GM23338 (cell line): ENCODE measurements at places on chromosomes 3 and 15. TPM values are rescaled to one million over a fixed set of nuclear protein-coding genes. Genes with fewer than 3 reads are reported as not detected.

GRCh38 chr3:81477740-81478139, 283.7 kb downstream of the GBE1 start:
- DNase-seq = no peak

- no peak for DNase-seq
Measured at GRCh38 chr3:193095366-193095765, 145.7 kb upstream of the PLAAT1 start.

DNA sequence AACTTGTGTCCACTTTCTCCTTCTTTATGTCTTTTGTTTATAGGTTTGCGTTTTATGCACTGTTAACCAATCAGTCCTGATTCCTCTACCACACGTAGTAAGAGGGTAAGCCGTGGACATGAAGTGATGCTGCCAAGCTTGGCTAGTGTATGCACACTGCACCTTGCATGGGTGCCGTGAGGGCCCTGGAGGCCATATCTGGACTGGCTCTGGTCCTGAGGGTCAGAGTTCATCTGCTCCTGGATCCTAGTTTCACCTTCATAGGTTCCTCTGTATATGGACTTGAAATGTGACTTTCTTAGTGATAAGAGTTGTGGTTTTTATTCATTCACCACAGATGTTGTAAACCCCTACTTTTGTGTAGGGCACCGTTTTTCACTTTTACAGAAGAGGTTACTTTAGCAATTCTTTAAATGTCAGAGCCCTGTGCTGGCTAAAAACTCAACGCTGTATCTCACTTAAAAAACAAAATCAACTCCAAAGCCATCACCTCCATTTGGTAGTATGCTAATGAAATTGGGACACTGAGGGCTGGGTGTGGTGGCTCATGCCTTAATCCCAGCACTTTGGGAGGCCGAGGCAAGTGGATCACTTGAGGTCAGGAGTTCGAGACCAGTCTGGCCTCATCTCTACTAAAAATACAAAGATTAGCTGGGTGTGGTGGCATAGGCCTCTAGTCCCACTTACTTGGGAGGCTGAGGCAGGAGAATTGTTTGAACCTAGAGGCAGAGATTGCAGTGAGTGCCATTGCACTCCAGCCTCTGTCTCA, 22.9 kb downstream of the SIAH2 start:
- no peak for DNase-seq

The KBTBD13 gene
- total RNA-seq = not detected in 2 replicates

- no peak for DNase-seq
Measured at GRCh38 chr3:22118542-22118941, 367.5 kb upstream of the ZNF385D start.

The OIP5 gene
- total RNA-seq = 53.1 and 61.1 TPM in 2 replicates

The PRKCD gene
- 10.2 and 11.8 TPM in 2 replicates for total RNA-seq

- no peak for DNase-seq
Measured at GRCh38 chr3:187798531-187799530, 53.6 kb upstream of the BCL6 start.

The ASB14 gene
- total RNA-seq = 0.08 TPM in 1 of 2 replicates, not detected in the other

DNA sequence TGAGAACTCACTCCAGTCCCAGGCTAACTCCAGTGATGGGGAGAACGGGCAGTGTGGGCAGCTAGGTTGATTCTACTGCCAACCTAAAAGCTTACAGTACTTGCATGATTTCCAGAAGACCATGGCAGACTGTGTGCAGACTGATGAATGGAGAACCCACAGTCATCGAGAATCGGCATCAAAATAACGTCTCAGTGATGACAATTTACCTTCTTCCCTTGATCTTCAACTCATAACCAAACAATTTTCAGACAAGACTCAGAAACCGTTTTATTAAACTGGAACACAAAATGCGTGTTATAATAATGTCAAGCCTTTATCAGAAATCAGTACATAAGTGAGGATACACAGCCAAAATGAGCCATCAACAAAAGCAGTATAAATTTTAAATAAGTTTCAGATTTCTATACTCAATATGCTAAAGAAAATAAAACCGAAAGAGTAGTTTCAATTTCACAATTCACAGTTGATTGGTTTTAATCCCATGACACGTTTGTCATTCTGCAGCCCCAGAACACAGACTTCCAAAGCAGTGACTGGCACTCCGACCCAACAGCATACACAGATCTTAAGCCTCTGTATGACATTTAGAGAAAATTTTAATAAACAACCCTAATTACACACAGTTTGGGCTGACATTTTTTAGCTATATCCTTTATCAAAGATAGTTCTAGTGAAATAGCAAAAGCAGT, 54.5 kb downstream of the ZMAT3 start:
- no peak for DNase-seq

DNA sequence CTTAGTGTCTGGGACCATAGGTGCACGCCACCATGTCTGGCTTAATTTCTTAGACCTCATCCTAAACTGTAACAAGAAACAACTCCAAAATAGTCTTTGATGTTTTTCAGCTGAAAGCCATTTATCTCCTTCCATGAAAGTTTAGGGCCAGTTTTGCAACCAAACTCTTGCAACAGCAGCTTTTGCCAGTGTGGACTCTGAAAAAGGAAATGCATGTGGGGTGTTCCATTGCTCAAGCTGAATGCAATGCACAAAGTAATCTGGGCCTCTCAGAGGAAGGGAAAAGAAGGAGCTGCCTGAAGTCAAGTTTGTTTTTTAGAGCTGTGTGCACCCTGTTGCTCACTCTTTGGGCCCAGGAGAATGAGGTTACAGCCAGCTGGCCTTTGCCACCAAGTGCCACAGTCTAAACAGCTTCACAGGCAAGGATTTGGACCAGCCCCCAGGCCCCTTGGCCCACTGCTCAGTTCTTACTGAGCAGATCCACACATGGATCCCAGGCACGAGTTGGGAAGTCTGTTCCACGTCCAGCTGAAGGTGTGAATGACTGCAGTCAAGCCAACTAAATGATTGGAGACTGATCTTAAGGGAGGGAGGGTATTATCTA, 212.3 kb upstream of the LRRFIP2 start:
- no peak for DNase-seq

GRCh38 chr3:5784690-5785089, 597.2 kb downstream of the EDEM1 start:
- no peak for DNase-seq

DNA sequence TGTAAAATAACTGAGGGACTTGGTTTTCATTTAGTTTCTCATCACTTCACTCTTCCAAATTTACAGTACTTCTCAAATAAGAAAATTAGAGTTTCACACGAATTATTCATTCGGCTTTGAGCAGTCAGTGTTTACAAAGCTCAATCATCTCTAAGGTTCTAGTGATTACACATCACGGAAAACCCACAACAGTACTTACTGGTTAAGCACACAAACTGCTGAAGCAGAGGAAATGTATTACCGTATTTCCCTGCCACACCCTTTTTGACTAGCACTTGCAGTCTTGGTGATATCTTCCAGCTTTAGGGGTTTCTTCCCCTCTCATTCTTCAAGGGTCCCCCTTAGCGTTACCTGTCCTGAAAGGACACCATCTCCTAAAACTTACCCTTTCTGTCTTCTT, 164.8 kb upstream of the CDIN1 start:
- no peak for DNase-seq

- DNase-seq = peak; percentile 93
Measured at GRCh38 chr3:190120269-190121060, at the start of gene P3H2. Gene P3H2, minus strand, starts transcription at chr3:190120897. Its CDS starts 166 bp downstream, at chr3:190120731.

The LYSMD2 gene
- 5.4 and 7.2 TPM in 2 replicates for total RNA-seq

The MAPK6 gene
- total RNA-seq = 92.3 and 94.9 TPM in 2 replicates

The MEIS2 gene
- total RNA-seq = not detected in 2 replicates

GRCh38 chr3:98262046-98262445, 2.0 kb upstream of the OR5H6 start:
- DNase-seq = no peak

DNA sequence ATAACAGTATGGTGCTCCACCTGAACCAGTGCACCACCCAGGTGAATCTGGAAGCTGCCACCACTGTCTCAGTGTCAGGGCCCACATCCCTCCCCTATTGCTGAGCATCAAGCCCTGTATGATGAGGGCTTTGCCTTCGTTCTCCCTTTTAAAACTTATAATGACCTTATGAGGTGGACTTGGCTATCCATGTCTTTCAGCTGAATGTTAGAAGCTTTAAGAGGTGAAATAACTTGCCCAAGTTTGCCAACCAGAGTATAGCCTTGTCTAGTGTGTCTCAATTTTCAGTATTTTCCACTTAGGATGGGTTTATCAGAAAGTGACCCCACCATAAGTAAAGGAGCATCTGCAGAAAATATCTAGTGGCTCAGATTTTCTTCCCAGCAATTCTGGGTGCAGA, 87.8 kb downstream of the SHOX2 start:
- DNase-seq = no peak

GRCh38 chr15:76988867-76989780, 5.8 kb upstream of the PSTPIP1 start:
- DNase-seq = no peak

DNA sequence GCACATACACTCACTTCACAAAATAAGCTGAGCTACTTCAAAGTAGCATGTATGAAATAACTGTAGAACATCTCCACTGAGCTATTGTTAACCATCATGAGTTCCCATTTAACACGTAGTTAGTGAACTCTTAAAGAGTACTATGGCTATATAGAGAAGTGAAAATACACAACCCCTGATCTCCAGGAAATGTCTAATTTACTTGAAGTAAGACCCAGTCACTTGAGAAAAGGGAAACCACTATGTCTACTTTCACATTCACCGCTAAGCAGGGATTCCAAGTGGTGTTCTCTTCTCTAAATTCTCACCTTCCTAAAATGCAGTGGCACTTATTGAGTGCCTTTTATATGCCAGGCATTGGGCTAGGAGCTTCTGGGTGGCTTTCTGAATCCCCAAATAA, 35.0 kb upstream of the COLQ start:
- DNase-seq = no peak

DNA sequence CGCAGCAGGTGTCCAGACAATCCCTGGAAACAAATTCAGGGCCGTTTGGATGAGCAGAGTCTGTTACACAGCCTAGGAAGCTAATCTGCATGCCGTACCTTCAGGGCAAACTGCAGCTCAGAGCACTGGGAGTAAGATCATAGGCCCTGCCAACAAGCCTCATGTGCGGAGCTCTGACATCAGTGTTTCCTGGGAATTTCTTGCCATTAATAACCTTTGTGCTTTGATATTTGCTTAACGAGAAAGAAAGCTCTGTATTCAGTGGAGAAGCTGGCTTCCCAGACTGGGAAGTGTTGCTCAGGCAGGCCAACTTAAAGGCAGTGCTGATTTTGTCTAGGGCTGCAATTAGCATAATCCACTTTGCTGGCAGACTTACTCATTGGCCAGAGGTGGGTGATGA, 116.1 kb upstream of the KLHL25 start:
- DNase-seq = no peak

The RFT1 gene
- total RNA-seq = 13.3 and 15.3 TPM in 2 replicates

DNA sequence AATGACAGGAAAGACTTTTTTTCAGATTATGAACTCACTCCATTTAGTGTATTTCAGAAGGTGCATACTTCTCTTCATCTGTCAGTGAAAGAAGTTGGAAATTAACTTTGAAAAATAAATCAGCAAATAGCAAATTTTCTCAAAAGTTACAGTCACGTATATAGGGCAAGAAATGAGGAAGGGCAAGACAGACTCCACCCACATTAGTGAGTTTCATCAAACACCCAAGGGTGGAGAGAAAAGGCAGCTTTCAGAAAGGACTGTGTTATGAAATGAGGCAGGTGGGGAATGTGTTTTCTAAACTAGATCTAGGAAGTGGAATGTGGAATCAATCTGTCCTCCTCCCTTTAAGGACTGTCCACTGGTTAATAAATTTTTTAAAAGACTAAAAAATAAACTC, 2.9 kb downstream of the SLC22A13 start:
- DNase-seq = no peak

- DNase-seq = no peak
Measured at GRCh38 chr15:101193806-101194545, 57.9 kb downstream of the CHSY1 start.

The ZKSCAN7 gene
- total RNA-seq = 14.0 and 17.8 TPM in 2 replicates

DNA sequence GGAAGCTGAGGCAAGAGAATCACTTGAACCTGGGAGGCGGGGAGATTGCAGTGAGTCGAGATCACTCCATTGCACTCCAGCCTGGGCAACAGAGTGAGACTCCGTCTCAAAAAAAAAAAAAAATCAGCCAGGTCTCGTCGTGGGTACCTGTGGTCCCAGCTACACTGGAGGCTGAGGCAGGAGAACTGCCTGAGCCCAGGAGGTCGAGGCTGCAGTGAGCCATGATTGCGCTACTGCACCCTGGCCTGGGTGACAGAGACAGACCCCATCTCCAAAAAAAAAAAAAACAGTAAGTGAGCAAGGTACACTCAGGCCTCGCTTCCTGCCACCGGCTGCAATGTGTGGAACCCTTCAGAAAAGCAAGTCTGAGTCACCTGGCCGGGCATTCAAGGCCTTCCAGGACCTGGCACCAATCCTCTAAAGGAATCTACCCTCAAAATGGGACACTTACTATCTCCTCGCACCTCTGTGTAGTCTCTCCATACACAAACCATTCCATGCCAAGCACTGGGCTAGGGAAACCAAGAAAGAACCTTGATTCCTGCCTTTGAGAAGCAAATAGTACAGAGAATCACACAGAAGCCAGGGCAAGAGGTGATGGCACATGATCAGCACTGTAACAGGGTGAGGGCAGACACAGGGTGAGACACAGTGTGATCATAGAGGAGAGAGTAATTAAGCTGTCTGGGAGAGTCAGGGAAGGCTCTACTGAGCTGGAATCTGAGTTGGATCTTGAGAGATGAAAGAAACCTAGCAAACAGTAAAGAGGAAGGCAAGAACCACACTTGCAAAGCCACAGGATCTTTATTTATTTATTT, 9.7 kb downstream of the SCAMP2 start:
- DNase-seq = no peak

The IQCH gene
- total RNA-seq = 1.0 and 4.6 TPM in 2 replicates

DNA sequence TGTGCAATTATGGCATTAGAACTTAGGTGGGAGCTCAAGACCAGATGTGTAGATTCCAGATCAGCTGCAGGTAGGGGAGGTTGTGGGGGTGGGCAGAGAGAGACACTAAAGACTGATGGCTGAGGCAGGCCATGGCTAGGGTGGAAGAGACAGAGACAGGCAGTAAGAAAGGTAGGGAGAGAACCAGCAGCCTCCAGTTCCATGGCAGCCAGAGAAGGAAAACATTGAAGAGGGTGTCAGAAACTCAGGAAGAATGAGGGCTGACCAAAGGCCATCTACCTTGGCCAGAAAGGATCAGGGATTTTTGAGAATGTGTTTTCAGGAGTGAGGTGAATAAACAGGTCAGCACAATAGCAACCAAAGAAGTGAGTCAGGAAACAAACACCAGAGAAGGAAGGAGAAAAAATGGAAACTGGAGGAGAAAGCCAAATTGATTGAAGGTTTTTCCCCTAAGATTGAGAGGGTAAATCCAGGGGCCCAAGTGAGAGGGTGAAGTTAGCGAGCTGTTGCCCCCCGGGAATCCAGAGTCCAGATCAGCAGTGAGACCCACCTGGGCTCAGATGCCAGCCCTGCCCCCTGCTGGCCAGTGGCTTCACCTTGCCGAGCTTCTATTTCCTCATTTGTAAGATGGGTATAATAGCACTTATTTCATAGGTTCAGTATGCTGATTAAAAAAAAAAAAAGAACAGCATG, 41.0 kb downstream of the ABHD2 start:
- peak; percentile 84 for DNase-seq

DNA sequence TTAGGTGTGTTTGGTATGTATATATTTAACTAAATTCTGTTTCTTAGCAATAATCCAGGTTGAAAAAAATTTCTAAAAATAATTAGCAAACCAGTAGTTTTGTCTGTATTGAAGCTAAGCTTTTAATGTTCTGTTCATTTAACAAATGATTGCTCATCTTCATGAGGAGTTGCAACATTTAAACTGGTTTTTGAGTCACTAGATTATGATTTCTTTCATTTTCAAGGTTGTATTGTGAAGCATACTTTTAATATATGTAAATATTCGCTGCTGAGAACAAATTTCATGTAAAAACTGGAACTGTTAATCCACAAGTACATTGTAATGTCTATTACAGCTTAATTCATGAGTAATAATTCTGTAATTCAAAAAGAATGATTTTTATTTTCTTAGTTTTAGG, 192.7 kb downstream of the MBNL1 start:
- no peak for DNase-seq
